ENCODE measurements at places on chromosomes 6 and 20.

GRCh38 chr6:125512621-125513020 lies 210.9 kb upstream of the HDDC2 start:
- no peak for DNase-seq

- DNase-seq, result no peak
Observed at GRCh38 chr20:64084685-64085152, 521 bp upstream of the LKAAEAR1 start.

DNA sequence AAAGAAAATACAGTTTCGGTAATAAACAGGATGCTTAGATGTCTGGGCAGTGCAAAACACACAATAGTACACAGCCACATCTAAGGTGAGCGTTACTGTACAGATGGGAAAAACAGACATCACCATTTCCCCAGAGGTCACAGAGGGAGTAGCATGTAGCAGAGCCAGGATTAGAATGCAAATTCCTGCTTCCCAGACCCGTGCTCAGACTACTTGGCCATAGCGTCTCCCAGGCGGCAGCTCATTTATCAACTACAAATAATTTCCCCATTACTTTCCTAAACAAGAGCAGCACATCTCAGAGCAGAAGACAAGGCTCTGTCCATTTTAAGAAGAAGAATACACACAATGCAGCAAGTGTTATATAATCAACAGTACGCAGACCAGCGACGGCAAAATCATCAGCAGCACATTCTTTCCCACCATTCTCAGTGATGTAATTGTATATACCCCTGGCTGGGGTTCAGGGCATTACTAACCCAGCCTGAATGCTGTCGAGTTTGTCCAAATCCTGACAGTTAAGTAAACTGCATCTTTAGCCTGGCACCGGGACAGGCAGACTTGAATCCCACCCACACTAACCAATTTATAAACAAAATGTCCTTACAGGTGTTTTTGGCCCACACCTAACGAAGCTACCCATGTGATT lies 61.9 kb downstream of the CNKSR3 start:
- DNase-seq, result no peak

DNA sequence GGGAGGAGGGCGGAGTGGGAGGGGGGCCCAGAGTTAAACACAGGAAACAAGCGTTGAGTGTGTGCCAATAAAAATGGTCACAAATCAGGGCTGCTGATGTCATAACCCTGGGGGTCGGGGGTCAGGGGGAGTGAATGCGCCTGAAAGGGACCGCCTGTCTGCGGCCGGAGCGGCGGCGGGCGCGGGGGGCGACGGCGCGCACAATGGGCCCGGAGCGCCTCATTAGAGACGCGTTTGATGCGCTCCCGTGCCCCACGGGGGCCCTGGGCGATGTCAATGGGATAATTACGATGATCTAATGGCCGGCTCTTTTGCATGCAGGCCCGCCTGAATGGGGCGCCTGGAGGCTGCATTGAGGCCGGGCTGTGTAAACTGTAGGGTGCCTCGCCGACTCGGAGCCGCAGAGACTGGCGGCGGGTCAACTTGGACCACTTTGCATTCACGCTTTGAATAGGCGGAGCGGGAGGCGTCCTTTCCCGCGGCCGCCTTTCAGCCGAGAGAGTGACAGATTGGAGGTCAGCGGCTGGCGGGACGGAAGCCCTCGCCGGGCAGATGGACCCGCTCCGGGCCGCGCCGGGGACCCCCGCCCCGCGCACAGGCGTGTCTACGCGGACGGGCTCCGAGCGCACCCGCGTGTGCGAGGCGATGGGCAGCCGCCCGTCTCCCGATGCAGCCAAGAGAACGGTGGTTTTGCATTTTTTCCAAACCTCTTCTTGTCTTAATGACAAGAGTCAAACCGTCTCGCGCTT lies 296.1 kb downstream of the TFAP2C start:
- DNase-seq, result no peak

GRCh38 chr6:145669627-145670034 lies 65.7 kb downstream of the EPM2A start:
- no peak for DNase-seq

GRCh38 chr20:10448270-10449156 lies 13.4 kb downstream of the SLX4IP start:
- DNase-seq, result no peak

DNA sequence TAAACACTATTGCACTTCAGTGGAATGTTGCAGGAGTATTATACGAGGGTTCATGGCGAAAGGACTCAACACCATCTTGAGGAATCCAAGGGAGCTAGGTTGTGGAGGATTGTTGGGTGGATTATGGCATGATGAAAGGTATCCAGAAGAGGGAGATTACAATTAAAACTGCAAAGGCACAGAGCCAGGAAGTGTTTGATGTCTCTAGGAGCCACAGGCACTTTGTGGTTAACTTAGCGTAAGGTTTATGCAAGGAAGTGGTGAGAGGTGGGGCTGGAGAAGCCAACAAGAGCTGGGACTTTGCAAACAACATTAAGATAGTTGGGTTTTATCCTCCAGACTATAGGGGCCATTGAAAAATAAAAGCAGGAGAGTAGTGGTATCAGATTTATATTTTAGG lies 86.6 kb upstream of the TPD52L1 start:
- no peak for DNase-seq

- no peak for DNase-seq
Observed at GRCh38 chr6:96760153-96760687, 77.1 kb downstream of the GPR63 start.

DNA sequence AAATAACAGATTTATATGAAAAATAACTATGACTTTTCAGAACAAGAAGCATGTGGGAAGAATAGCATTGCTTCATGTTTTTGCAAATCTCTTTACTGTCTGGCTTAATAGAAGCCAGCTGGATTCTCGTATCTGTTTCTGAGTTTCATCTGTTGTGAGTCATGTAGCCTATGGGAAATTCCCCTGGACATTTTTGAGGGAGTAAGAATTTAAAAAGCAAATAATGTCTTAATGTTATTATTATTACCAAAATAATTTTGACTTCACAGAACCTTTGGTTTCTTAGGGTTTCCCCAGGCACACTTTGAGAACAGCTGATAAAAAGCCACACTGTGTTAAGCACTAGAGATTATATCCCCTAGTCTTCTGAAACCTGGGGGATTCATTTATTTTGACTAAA lies 75.8 kb downstream of the SYCP2L start:
- DNase-seq, result no peak

DNA sequence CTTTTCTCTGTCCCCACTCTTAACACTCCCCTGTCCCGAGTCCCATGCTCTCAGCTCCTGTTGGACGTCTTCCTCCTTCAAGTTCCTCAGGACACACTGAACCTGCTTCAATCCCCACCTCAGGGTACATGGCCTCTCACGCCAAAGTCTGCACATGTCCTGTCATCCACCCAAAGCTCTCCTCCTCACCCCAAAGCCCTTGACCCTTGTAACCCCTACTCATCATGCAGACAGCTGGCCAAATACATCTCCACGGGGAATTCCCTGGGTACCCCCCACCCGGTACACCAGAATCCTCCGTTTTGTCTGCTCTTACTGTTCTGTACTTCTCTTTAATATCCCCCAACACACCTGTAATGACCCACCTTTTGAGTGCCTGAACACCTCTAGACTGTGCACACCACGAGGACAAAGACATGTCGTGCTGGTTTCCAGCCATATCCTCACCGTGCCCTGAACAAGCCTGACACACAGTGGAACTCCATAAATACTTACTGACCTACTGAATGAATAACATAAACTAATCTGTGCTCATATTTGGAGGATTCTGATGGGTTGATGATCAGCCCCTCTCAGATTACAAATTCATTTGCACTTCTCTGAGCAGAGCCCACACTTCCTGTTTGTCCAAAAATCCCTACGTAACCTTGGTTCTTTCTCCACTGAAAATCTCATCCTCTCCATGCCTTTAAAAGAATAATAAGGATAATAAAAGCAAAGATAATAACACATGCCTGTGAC lies 66.8 kb upstream of the EYA2 start:
- DNase-seq, result no peak

GRCh38 chr20:38283236-38283635 lies 20.7 kb upstream of the BPI start:
- no peak for DNase-seq

DNA sequence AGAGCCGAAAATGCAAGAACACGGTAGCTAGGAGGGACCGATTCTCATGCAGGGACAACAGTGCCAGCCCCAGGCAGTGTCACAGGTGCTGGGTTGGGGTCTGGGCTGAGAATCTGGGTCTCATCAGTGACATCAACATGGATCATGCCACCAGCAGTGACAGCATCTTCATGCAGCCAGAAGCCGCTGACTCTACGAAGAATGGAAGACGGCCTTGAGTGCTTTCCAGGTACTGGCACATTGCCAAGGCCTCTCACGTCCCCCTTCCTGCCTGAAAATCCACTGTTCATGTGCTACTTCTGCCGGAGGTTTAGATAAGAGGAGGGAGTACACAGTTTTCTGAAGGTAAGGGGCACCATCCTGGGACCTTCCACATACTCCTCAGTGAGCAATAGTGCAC lies 141.1 kb upstream of the FOXQ1 start:
- DNase-seq, result no peak

DNA sequence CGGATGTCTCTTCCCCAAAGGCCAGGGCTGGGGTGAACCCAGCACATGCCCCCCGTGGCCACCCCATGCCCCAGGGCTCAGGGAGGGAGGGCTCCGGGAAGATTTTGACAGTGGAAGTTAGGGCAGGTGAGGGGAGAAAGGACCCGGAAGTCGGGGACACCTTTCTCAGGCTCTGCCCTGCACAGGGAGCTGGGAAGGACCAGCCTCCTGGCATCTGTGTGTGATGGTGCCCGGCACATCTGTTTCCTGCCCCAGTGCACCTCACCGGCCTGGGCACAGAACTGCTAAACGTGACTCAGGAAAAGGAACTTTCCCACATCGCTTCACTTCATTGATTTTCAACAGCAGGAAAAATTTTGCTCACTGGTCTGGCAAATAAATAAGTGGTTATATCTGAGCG lies 141.1 kb upstream of the AFDN start:
- DNase-seq, result no peak

DNA sequence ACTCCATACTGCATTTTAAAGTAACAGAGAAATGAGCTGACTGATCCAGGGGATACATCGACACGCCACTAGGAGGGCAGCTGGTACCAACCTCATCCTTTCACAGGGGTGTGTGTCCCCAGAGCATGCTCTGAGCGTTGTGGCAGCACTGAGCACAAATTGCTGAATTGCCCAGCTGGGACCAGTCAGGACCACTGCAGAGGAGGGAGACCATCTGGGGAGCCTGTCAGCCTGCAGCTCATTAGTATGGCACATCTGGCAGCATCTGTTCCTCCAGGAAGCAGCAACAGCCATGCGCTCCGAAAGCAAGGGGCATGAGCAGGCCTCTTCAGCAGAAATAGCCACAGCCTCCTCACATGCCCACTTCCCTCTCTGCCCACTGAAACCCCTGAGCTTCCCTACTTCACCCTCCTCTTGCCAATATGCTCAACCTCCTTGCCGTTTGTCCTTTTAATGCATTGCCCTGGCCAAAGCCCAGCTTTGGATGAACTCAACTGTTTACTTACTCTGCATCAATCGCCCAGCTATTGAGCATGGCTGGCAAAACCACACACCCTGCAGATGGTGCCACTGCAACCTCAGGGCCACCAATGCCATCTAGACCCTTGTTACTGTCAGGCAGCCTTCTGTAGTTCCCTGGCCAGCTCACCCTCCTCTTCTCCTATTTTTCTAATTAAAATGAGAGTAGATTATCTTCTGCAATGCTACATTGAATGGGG lies 77.6 kb upstream of the NEDD9 start:
- no peak for DNase-seq

DNA sequence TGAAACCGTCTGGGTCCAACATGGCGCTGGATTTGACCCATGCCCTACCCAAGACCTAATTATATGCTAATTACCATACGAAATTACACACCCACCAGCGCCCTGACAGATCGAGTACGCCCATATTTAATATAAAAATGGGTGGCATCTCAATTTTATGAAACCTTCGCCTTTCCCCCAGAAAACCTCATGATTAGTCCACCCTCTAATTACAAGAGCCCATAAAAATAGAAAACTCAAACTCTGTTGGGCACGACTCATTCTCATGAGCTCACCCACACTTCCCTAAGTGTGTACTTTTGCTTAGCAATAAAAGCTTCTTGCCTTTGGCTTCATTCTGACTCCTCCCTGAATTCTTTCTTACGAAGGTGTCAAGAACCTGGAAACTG lies 136.4 kb downstream of the OR2B2 start:
- no peak for DNase-seq

GRCh38 chr20:64035066-64035932 lies 683 bp upstream of the C20orf204 start:
- no peak for DNase-seq

- no peak for DNase-seq
Observed at GRCh38 chr6:106600329-106600728, 29.0 kb downstream of the RTN4IP1 start.

DNA sequence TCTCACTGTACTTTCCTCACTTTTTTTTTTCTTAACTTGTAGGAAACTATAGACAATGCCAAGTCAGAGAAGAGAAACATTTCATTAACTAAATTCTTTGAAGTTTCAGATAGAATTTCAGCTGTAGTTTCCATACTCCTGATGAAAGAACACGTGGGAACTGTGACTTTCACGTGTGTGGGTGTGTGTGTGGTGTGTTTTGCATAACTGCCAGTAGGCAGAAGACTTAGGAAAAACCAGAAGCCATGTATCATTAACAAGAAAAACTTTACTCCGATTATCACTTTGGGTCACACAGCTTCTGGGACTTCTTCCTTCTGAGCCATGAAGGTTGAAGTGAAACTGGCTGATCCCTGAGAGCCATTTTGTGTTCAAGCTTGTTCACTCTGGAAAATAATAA lies 483.3 kb downstream of the TFAP2B start:
- no peak for DNase-seq

DNA sequence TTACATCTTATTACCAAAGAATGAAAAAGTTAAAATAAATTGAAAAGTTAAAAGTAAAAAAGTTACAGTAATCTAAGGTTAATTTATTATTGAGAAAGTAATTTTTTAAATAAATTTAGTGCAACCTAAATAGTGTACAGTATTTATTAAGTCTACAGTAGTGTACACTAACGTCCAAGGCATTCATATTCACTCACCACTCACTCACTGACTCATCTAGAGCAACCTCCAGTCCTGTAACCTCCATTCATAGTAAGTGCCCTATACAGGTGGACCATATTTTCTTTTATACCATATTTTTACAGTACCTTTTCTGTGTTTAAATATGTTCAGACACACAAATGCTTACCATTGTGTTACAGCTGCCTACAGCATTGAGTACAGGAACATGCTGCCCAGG lies 624.7 kb upstream of the NOX3 start:
- no peak for DNase-seq

DNA sequence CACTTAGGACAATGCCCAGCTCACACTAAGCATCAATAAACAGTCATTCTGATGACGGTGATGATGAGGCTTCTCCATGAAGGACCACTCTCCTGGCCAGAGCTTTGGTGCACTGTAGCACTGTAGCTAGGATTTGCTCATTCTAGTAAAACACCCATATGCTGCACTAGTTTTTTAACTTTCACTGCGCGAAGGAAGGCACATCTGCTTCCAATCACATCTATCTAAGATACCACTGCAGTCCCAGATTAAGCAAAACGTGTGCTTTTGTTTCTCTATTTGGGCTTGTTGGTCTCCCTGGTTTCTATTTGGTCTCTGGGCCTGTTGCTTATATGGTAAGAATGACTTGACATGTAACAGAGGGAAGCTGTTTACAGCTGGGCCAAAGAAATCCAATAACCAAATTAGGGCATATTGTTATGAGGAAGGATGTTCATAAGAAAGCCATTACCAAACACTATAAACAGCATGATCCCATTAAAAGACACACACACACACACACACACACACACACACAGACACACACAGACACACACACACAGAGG lies 62.4 kb downstream of the FAM229B start:
- DNase-seq, result no peak
